ENCODE measurements at places on chromosomes 2 and 18.

DNA sequence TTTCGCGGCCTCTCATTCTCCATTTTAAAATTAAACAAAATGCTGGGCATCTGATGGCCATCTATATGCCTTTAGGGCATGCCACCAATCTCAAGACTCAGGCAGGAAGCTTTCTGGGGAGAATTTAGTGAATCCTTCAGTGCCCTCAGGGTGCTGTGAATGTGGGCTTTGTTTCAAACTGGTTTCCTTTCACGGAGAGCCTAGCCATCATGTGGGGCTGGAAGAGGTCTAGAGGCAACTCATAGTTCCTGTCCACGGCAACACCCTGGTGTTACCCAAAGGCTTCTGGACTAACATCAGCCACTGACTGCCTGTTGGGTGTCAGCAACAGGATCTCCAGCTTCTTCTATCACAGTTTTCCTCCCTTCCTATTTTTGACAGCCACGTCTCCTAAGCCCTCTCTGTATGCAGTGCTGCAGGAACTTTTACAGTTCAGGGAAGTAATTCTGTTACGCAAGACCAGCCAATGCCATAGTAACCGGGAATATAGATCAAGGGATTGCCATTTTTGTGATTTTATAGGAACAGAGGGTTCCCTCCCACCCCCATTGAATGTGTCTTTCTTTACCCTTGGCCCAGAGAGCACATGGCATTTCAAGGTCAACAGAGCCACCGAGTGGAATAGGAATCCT lies 7.9 kb upstream of the WDR33 start:
- DNase-seq: no peak

DNA sequence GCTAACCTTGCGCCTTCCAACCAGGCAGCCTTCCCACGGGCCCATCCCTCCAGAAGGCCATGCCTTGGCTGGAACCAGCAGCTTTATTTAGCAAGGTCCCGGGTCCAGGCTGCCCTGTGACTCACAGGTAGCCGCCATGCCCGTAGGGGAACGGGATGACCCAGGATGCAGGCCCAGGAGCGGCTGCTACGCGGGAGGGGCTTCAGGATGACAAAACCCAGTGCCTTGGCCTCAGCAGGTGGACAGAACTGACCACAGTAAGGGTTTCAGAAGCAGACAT lies 63.3 kb downstream of the RTP5 start:
- DNase-seq: no peak

GRCh38 chr18:62554061-62554815 lies 31.4 kb downstream of the ZCCHC2 start:
- DNase-seq: no peak

DNA sequence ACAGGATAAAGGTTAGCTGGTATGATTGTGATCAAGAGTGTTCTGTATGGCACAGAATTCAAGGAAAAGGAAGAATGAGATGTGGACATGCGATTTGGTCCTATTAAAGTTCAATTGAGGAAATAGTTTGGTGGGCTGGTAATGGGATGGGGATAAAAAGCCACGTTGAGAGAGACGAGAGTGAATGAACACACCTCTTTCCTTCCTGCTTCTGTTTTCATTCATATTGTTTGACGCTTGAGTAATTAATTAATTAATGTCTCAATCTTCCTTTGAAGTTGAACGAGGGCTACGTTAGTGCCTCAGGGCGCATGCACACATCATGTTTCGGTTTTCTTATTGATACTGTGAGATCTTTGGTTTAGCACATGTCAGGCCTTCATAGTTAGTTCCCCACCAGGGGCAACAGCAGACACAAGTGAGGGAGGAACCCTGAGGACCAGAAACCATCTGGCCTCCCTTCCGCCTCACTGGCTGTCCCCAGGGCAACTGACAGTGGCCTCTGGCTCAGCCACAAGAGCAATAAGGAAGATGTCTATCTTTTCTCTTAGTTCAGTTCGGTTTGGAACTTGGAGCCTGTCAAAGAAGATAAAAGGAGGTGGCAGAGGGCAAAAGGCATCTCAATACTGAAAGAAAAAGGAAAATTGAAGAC lies 116.0 kb downstream of the LIPG start:
- no peak for DNase-seq

- DNase-seq: no peak
Measured at GRCh38 chr2:49033394-49034185, 120.7 kb downstream of the FSHR start.

- DNase-seq: no peak
Measured at GRCh38 chr2:54500404-54501205, 44.5 kb downstream of the SPTBN1 start.

- DNase-seq: no peak
Measured at GRCh38 chr18:44852818-44853217, 172.1 kb downstream of the SETBP1 start.

DNA sequence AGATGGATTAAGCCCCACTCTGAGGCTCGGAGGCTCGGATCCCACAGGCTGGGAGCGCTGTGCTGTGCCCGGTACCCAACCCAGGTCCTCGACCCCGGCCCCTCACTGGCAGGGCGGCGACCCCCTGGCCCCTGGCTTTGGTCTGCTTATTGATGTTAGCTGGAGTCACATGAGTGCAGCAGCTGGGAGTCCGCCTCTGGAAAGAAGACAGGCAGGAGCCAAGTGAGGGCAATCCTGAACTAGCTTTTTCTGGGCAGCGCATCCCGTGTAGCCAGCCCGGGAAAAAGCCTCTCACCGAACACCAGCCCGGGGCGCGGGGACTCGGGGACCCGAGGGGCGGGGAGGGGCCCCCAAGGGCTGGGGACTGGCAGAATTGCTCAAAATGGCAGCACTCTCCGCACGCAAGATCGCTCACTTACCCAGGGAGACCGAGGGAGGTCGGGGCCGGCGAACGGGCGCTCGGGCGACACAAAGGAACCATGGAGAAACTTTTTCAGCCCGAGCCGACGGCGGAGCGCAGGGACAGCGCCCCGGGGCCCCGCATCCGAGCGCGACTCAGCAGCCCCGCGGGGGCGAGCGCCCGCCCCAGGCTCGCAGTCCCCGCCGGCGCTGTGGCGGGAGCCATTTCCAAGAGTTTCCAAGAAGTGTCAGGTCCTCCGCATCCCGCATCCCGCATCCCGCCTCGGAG lies 567 bp downstream of the TMEM200C start:
- DNase-seq: peak; percentile 62

- no peak for DNase-seq
Measured at GRCh38 chr2:109614715-109615636, 812 bp downstream of the SOWAHC start.

GRCh38 chr2:41782306-41783158 lies 265.3 kb upstream of the PKDCC start:
- peak; percentile 36 for DNase-seq

- DNase-seq: peak; percentile 61
Measured at GRCh38 chr18:58529714-58530354, 99.1 kb downstream of the ALPK2 start.

- DNase-seq: no peak
Measured at GRCh38 chr2:72291059-72291458, 143.4 kb upstream of the CYP26B1 start.

DNA sequence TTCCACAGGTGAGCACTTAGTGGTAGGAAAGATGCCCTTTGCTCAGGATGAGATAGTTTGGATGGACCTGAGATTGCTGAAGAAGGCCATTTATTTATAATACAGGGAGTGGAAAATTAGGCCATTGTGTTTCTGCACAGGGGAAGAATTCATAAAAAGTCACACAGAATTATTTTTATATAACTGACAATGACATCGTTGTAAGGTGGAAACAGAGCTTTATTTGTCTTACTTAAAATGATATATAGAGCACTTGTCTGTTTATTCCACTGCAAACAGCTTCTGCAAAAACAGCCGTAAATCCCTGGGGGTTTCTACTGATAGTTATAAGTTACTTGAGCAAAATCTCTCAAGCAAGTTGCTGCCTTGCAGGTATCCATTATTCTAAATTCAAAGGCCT lies 158.1 kb upstream of the ZNF521 start:
- no peak for DNase-seq

GRCh38 chr2:100960688-100961087 lies 41.4 kb upstream of the RPL31 start:
- no peak for DNase-seq

DNA sequence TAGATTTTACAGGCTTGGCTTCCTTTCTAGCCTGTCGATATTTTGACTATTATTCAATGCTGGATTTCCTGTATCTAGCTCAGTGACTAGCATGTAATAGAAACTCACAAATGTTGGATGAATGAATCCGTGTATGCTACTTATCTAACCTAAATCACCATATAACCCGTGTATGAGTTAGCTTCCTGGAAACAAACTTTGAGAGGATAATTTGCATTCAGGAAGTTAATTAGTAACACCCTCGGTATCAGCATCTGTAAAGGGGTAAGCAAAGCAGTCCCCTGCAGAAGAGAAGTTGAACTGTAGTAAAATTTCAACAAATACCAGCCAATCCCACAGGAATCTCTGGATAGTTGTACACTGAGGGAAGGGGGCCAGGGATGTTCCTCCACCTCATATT lies 269.4 kb upstream of the LRATD1 start:
- DNase-seq: no peak

- DNase-seq: no peak
Measured at GRCh38 chr2:85781013-85781332, 27.2 kb downstream of the ATOH8 start.

- DNase-seq: no peak
Measured at GRCh38 chr18:76622651-76623050, 127.6 kb upstream of the ZNF516 start.

DNA sequence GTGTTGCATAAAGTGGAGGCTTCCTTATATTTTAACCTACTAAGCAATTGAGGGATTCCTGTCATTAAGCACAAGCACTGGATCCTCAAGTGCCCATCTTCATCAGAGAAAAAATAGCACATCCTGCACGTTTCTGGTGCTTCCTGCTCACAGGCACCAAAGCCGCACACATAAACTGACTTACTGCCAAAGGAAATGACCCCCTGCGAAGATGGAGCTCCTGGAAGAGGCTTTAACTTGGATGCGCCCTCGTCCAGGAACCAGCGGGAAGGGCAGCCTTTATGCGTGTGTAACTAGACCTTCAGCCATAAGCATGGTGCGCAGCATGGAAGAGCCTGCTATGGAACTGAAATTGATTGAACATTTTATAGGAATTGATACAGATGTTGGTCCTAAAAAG lies 188.7 kb downstream of the FTCDNL1 start:
- no peak for DNase-seq

DNA sequence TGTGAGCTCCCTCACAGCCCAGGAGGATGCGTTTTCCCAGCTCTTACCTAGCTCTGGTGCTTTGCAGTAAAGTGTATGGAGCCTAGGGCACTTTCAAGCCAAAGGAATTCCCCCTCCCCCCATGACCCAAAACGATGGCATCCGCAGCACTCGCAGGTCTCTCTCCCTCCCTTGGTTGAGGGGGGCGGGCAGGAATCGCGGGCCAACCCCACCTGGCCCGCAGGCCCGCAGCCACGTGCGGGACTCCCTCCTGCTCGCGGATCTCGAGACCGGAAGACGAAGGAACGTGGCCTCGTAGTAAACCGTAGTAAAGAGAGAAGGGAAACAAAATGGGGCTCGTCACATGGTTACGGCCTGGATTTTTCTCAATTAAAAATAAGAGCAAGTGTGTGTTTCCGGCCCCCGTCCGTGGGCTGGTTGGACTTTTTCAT lies 8.5 kb downstream of the IRS1 start:
- peak; percentile 67 for DNase-seq

GRCh38 chr18:63969942-63970808 lies at the start of gene SERPINB8:
SERPINB8 (plus strand) TSS chr18:63970081; CDS start chr18:63978309, 8,228 bp downstream.
- peak; percentile 84 for DNase-seq

GRCh38 chr2:37984176-37984575 lies 59.1 kb downstream of the RMDN2 start:
- DNase-seq: no peak

DNA sequence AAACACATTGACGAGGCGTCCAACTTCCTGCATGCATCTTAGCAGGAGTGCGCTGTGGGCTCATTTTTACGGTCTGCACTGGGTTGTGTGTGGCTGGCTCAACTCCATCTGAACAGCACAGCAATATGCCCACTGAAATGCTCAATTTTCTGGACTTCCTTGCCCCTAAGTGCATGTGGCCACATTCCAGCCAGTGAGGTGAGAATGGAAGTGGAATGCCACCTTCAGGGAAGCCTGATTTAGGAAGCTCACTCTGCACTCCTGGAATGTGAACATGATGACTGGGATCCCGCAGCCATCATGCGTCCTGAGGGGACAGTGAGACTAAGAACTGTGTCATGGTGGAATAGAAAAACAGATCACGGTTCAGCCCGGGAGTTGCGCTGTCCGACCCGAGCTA lies 76.2 kb downstream of the PSMG2 start:
- no peak for DNase-seq

DNA sequence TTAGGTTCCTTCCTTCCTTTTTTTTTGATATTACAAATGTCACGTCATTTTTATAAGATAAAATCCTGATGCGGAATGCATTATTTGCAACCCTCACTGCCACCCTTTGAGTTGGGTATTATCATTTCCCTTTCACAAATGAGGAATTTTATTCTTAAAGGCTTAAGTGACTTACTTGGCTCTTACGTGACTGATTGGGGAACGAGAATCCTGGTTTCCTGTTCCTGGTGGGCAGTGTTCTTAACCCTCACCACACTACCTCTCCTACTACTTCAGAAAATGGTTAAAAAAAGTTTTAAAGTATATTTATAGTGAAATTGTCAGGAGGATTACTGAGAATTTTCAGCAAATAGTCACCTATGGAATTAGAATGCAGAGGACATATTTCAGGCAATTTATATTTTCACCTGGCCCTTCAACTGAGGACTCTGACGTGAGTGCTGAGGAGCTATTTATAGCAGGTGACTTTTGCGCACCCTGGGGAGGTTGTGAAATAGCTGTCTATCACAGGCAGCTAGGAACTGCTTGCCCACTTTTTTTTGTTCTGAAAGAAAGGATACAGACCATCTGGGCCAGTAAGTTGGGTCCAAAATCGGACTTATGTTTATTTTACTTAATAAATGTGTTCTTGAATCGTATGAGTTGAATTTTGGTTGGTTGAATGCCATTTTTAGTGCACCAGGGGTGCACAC lies 18.7 kb upstream of the RASGRP3 start:
- peak; percentile 44 for DNase-seq

GRCh38 chr2:216606551-216607276 lies 26.5 kb upstream of the IGFBP2 start:
- DNase-seq: peak; percentile 82

GRCh38 chr2:45043174-45043573 lies 33.9 kb upstream of the SIX2 start:
- DNase-seq: no peak

GRCh38 chr2:71702971-71703898 lies 249.9 kb downstream of the DYSF start:
- DNase-seq: no peak

- DNase-seq: no peak
Measured at GRCh38 chr18:57095884-57096283, 51.0 kb upstream of the BOD1L2 start.

GRCh38 chr2:50291610-50292009 lies 740.3 kb downstream of the NRXN1 start:
- no peak for DNase-seq

DNA sequence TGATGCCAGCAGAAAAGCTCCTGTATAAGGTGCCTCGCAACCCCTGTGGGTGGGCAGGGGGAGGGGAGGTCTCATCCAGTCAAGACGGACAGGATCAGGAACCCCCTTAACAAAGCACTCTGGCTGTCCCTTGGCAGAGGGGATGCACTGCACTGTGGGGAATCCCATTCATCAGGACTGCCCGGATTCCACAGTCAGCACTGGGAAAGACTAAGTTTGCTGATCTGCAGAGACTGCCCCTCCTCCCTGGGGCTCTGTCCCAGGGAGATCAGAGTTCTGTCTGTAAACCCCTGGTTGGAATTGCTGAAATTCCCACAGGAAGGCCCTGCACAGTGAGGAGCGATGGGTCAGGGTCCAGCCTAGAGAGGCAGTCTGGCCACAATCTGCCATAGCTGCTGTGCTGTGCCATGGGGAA lies 149.5 kb upstream of the RBBP8 start:
- DNase-seq: no peak
